Stimulated activated naive CD8-positive, alpha-beta T cell treated with anti-CD3 and anti-CD28 coated beads, Interleukin-15, amount 100 ng/mL, for 72 hours (primary cell): ENCODE measurements at places on chromosomes 2 and 18.

DNA sequence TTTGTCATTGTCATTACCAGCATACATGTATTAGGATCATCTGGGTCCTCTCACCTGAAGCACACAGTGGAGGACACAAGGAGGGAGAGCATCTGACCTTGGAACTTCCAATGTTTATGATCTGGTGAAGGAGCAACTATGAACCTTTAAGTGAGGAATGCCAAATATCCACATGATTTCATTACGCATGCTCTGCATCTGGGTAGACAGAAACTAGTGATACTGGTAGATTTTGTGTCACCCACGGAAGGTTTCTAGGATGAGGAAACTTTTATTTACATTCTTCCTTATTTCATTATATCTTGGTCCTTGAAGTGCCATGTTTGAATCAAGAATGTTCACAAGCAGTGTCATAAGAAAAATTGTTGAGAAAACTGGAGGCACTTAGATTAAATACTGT lies 32.1 kb downstream of the SPC25 start:
- no peak for DNase-seq

DNA sequence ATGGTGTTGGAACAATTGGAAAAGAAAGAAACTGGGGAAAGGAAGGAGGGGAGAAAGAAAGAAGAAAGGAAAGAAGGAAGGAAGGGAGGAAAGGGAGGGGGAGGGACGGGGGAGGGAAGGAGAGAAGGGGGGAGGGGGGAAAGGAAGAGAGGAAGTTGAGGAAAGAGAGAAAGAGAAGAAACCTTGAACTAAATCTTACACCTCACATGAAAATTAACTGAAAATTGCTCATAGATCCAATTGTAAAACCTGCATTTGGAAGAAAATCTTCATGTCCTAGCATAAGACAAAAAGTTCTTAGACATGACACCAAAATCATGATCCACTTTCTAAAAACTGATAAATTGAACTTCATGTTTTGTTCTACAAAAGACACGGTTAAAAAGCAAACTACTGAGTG lies 163.8 kb downstream of the EXOC6B start:
- DNase-seq: no peak

- DNase-seq: no peak
Observed at GRCh38 chr2:3868012-3868805, 164.8 kb downstream of the DCDC2C start.

GRCh38 chr2:176558574-176559140 lies 289.4 kb downstream of the MTX2 start:
- DNase-seq: no peak

GRCh38 chr2:230128623-230129342 lies 60.1 kb upstream of the SLC16A14 start:
- DNase-seq: no peak

DNA sequence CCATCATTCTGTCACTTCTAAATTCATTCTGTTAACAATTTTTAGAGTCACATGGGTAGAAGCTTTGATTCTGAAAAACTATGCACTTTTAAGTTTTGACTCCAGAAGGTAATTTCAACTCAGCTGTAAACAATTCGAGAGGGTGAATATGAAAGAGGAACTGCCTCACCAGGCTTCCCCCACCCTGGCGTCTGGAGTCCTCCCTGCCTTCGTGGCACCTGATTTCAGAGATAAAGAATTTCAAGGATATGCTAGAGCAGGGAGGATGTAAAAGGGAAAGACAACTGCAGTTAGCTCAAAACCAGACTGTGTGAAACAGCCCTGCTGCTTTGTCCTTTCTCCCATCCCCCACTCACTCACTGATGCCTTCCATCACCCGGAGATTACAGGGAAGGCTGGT lies 40.7 kb downstream of the ONECUT2 start:
- DNase-seq: no peak

- DNase-seq: no peak
Observed at GRCh38 chr2:11286749-11287148, 57.7 kb downstream of the ROCK2 start.

DNA sequence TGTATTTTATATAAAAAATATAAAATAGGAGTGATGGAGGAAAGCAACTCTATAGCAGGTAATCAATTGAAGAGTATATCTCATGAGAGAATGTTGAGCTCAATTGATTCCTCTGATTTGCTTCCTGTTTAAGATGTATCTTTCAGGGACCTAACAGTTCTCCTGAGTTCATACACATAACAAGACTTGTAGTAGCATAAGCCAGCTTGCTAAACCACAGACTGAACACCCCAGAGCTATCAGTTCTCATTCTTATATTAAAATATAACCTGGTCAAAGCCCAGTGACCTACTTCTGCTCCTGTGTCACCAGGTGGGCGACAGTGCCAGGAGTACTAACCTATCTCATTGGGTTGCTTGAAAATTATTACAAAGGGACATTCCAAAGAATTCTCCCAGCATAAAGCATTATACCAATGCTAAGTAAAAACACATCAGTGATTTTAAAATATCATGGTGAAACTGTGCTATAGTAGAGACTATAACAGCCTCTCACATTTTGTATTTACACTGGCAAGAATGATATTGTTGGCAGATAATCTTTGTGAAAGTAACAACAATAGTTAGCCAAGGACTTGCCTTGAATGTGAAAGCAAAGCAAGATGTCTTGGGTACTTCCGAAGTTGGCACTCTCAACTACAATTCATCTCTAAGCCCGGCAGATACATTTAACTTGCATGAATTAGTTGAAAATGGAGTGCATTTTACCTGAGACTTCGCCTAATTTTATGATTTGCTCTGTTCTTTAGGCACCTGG lies 40.8 kb upstream of the CDH20 start:
- DNase-seq: no peak

DNA sequence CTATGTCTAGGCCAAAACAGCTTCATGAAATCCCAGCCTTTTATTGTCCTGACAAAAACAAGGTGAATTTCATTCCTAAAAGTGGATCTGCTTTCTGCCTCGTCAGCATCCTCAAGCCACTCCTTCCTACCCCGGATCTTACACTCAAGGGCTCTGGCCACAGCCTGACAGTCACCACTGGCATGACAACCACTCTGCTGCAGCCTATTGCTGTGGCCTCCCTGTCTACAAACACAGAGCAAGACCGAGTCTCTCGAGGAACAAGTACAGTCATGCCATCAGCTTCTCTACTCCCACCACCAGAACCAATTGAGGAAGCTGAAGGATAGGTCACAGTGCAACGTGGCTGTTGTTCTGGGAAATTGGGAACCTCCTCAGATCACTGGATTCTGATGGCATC lies 106.1 kb downstream of the ICA1L start:
- DNase-seq: no peak

DNA sequence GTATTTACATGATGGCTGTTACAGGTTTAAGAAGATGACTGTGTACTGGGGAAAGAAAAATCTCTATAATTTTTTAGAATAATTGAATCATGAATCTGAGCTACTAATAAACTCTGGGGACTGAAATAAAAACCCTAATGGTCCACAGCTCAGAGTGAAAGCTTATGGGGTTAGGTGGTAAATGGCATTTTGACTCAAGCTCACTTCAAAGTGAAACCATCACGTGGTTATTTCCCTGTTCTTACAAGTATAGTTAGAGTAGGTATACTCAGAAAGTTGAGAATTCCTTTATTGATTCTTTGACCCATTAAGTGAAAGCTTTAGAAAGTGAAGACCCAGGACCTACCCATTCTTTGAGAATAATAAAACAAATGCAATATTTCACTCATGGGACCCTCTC lies 626.2 kb upstream of the SETBP1 start:
- no peak for DNase-seq

DNA sequence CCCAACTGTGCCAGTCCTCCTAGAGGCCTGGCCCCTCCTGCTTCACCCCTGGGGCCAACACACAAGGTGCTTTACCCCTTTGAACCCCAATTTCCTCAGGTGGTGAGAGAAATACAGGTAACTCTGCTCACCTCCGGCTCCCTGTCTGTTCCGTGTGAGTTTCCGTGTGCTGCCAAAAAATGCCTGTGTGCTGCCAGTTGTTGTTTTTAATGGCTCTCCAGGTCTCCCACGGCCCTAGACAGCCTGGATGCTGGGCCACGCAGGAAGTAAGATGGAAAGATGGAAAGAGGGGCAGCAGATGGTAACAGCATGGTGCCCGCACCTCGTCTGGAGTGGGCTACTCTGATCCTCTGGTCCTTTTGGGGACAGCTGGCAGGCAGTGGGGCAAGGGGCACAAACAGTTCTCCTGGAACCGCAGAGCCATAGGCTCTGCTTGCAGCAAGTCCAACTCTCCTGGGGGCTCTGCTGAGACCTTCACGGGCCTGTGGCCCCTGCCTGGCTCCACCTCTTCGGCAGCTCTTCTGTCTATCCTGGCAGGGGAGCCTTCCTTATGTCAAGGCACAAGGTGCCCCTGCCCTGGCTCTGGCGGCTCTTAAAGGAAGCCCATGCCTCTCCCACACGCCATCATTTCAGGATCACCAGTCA lies 4.3 kb upstream of the ARHGEF4 start:
- no peak for DNase-seq

DNA sequence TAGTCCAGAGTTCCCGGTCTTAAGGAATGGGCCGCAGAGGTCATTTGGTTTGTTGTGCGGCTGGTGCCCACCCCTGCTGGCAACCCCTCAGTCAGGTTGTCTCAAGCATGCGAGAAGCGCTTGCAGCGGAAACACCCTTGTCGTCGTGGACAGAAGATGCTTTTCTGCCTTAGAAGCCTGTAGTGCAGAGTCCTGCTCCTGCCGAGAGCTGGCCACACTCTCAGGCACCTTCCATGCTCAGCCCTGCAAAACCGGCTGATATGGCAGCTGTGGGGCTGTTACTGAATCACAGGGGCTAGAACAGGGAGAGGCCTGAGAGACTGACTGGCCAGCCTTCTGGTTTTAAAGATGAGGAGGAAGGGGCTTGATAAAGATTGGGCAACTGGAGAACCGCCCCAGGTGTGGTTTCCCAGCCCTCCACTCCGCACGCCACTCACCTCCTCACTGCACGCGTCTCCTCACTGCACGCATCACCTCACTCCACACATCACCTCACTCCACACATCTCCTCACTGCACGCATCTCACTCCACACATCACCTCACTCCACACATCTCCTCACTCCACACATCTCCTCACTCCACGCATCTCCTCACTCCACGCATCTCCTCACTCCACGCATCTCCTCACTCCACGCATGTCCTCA lies 103.6 kb downstream of the USP40 start:
- no peak for DNase-seq

GRCh38 chr2:194363878-194364277 lies 1293.1 kb upstream of the SLC39A10 start:
- DNase-seq: no peak

DNA sequence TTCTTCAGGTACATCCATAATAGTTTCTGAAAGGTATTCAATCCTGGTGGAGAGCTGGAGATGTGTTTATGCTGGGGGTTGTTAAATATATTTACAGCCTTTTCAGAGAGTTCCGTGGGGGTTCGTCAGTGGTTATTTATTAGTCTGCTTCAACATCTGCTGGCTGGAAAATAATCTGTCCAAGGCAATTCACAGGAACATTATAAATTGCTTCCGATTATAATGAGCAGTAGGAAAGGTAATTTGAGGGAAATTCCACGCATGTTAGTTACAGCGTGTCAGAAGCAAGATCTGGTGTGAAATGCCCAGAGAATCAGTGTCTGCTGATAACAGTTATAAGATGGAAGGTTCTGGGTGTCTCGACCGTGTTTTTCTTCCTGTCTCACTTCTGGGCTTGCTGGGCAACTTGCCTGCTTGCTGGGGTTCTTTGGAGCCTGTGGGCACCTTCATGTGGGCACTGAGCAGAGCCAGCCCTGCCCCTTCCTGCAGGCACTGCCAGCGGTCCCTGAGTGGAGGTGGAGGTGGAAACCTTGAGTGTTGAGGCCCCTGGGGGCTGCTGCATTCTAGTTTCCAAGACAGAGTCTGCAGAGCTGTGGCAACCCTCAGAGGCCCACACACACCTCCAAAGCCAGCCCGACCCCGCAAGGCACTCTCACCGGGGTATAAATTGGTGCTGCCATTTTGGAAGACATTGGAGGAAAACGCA lies 185.7 kb downstream of the FAM210A start:
- DNase-seq: peak; percentile 49

DNA sequence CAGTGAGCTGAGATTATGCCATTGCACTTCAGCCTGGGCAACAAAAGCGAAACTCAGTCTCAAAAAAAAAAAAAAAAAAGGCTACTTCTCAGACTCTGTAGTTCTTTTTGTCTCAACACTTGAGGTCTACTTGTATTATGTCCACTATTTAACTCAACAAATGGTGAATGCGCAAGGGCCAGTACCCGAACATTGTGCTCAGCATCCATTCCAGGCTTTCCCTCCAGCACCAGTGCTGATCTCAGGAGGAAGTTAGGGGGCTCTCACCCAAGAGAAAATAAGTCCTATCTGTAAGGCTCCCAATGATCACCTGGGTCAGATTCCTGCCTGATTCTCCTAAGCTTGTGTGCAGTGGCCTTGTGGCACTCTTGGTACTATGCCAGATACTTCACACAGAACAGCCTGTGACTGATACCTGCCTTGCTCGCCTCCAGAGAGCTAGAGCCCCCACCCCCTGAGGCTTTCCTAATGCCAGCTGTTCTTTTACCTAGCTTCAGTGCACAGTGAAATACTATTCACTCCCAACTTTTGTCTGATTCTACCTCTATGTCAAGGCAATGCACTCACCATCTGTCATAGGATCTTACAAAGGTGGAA lies 74.9 kb downstream of the INO80D start:
- DNase-seq: no peak

DNA sequence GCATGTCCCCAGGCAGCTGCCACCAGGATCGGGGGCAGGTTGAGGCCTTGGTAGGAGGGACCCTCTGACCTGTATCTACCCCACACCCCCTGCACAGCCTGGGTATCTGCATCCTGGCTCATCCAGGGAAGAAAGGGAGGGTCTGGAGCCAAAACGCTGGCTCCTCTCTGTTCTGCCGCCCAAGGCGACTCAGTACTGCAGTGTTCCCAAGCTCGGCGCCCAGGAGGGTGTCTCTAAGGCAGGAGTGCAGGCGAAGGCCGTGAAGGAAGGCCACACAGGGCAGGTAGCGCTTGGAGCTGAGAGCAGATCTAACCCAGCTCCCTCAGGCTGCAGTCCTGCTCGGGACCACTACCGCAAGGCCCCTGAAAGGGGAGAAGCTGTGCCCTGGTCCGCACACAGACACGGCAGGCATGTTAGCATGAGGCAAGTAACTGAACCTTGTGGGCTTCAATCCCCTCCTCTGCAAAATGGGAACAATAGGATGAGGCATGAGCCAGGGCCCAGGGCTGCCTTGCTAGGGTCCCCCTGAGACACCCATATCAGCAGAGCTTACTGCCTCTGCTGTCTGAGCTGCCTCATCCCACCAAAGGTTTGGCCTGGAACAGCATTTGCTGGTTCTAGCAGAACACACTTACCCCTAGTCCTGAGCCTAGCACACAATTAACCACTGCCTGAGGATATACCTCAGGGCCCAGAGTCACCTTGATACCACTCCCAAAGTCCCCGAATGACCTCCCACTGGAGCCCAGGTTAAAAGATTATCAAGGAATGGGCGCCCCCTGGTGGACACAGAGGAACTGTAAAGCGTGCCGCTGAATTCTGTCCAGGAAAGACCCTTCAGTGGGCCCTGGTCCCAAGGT lies 6.5 kb downstream of the PTMA start:
- DNase-seq: peak; percentile 79

DNA sequence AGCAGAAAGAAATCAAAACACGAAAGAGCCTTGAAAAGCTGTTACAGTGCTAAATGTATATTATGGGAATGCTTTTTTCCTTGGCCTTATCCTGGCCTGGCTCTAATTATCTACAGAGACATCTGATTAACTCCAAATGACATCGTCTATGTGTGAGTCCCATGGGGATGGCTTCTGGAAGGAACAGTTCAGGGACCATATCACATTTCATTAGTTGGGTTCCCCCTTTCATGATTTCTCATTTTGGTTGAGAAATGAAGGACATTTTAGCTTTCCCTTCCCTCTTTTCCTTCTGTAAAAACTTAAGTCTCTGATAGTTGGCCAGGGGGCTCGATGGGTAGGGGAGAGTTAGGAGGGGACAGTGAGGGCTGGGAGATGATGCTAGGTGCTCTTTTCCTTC lies 116.7 kb downstream of the PRKCE start:
- no peak for DNase-seq
